ENCODE measurements at places on chromosomes 16 and 17. TPM values are rescaled to one million over a fixed set of nuclear protein-coding genes. Genes with fewer than 3 reads are reported as not detected.

Gene CYBC1
- total RNA-seq: 48.5 TPM

Gene SLC9A5
- 2.9 TPM for total RNA-seq

Gene TEX19
- 0.98 TPM for total RNA-seq

Gene SMTNL2
- total RNA-seq: not detected

Gene HS3ST3B1
- 1.7 TPM for total RNA-seq

Data from A375 (cell line).